ENCODE measurements at places on chromosomes 3 and 15.
A peak's percentile ranks its signal among the peaks of the same experiment; 100 is the strongest.

DNA sequence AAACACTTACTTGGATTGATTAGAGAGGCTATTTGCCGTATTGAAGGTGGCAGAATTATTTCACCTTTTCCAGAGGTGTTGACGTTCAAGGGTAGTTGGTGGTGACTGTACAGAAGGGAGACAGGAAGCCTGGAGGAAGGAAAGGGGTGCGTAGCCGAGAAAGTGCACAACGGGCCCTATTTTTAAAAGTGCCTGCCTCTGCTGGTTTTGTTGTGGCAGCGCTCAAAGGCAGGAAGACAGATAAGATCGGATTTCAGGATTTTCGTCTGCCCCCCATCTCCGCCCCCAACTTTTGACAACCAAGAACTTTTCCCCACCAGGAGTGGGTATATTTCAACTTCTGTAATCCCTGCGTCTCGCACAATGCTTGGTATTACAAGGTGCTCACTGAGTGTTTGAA, 38.5 kb downstream of the SMAD3 start:
- no peak for DNase-seq

DNA sequence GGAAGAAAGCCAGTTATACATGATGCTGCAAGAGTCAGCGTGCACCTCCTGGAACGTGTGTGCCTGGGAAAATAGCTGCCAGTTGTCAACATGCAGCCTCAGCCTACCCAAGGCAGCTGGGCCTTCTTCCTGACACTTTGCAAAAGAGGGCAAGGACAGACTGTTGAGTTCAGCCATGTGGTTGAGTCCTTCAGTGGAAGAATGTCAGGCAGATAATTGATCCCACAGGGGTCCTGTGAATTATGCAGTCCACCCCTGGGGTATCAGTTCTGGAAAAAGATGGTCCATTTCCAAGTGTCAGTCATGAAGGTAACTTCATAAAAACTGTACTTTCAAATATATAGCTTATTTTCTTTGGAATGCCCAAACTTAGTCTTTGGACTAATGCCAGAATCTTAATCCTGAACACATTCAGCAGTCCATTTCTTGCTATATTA, 79.6 kb downstream of the ARNT2 start:
- no peak for DNase-seq

GRCh38 chr3:18062657-18063025, 320.2 kb upstream of the TBC1D5 start:
- DNase-seq = no peak

- DNase-seq = no peak
Measured at GRCh38 chr3:166425900-166426611, 588.8 kb upstream of the BCHE start.

- no peak for DNase-seq
Measured at GRCh38 chr3:22474706-22475445, 723.9 kb upstream of the ZNF385D start.

DNA sequence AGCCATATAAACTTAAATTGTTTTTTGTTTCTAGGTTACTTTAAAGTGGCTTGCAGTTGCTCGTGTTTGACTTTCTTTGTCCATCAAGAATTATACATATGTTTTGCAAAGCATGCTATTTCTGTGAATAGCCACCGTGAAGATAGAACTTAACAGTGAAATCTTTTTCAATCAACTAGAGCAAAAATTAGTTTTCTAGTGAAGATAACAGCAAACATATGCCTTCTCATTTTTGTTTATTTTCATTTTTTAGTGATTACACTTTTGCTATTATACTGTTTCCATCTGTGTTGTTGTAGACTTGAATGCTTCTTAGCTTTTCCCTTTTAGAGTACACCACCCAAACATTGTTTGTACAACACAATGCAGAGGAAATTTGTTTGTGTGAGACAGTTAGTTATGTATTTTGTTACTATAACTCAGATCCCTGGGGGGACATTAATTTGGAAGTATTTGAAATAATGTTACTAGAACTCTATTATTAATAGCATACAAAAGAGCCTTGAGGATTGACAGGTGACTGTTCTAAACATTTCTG, 62.8 kb downstream of the CRYBG3 start:
- no peak for DNase-seq

DNA sequence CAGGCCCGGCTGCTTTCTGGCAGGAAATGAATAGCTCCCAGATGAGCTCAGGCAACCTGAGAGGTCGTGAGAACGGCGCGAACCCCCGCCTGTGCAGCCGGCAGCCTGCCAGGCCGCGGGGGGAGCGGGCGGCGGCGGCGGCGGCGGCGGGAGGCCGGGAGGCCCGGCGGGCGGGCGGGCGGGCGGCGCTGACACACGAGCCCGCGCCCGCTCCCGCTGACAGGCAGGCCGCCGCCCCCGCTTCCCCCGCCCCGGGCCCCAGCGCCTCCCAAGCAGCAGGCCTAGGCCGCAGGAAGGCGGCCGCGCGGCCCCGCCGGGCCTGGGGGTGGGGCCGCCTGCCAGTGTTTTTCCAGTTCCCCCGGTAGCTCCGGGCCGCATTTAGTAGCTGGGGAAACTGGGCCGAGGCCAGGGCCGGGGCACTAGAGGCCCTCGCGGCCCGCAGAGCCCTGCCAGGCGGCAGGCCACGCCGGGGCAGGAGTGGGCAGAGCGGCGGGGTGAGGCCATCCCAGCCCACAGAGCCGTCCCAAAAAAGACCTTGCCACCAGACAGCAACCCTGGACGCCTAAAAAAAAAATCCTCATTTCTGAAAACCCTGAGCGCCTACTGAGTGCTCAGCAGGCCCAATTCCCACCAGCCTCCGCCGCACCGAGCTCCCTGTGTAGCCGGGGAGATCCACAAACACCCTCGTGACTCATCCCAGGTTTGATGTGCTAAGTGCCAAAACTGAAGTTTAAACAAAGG, 5.6 kb downstream of the HES1 start:
- peak; percentile 33 for DNase-seq

DNA sequence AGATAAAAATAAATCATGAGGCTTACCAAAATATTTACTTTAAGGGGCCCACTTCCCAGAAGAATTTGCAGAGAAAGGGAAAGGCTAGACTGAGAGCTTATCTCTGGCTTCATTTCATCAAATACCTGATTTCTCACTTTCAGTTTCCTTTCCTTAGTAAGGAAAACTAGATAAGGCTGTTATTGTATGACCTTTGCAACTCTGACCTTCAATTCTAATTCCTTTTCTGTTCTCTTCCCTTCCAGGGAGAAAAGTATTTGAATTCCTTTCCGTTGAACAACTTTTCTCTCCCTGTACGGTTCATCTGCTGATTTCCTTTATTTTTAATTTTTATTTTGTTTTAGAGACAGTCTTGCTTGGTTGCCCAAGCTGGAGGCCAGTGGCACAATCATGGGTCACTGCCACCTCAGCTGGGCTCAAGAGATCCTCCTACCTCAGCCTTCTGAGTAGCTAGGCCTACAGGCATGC, 7.1 kb upstream of the PXK start:
- DNase-seq = no peak

- no peak for DNase-seq
Measured at GRCh38 chr15:62853841-62854225, 188.7 kb upstream of the TPM1 start.

DNA sequence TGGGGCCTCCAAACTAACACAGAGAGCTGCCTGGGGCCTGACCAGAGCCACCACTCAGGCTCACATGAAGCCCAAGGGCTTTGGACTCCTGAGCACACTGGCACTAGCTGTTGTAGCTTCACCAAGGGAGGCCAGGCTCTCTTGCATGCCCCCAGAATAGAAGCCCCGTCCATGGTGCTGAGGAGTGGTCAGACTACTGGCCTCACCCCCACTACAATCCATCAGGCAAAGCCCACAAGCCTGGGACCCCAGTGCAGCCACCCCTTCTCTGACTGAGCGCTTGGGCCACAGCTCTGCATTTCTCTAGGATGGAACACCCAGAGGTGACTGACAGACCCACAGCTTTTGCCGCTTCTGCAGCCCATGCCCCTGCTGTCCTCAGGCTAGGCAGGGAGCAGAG, 180.8 kb downstream of the PYDC2 start:
- no peak for DNase-seq

GRCh38 chr15:83127547-83128150, 20.2 kb downstream of the TM6SF1 start:
- DNase-seq = no peak

DNA sequence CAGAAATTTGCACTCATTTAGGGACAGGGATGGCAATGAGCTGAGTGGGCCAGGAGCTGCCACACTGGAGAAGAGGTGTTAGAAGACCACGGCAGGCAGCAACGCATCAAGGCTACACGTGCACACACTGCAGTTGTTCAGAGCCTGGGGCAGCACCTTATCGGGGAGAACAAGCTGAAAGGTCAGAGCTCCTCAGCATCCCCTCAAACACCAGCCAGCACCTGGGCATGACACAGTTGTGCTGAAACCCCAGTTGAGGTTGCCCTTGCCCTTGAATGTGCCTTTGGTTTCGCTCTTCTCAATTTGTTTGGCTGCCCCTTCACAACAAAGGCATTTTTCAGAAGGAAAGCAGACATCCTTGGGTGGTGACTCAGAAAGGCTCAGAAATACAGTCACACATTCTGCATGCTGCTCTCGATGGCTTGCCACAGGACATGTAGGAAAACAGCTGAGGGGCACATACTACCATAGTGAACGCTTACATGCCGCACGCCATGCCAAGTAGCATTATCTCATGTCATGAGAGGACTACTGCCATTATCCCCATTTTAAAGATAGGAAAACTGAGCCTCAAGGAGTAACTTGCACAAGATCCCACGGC, 57.6 kb downstream of the ST8SIA2 start:
- no peak for DNase-seq

GRCh38 chr3:162391301-162391700, 894.7 kb downstream of the OTOL1 start:
- DNase-seq = no peak

DNA sequence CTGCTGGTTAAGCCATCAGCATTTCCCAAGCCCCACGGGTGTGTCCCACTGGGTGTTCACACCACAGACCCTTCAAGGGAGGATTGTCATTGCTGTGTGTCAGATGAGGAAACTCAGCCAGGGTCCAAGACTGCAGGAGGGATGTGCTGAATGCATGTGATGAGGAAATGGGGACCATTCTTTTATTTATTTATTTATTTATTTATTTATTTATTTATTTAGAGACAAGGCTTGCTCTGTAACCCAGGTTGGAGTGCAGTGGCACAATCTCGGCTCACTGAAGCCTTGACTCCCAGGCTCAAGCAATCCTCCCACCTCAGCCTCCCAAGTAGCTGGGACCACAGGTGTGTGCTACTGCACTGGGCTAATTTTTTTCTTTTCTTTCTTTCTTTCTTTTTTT, 20.8 kb downstream of the PIF1 start:
- no peak for DNase-seq

DNA sequence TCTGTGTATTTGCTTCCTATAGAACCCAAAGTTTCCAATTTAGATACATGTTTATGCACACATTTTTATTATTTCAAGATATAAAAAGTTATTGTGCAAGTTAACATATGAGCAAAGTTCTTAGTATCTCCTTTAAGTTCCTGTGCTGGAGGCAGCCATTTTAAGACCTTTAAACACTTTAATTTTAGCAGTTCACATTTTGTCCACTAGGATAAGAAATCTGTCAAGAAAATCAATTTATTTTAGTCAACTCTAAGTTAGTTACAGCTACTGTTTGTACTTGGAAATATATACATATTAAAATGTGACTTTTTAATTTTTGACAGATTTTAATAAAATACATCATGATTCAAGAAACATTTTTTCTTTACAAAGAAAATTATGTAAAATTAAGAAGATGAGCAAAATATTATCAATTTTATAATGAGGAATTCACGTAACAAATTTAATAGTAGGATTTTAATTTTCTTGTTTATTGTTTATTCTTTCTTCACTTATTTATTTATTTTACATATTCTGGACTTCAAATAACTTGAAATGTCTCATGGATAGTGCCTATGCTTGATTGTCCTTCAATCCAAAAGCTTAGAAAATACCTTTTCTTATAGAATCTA, 402.6 kb upstream of the GBE1 start:
- DNase-seq = no peak

DNA sequence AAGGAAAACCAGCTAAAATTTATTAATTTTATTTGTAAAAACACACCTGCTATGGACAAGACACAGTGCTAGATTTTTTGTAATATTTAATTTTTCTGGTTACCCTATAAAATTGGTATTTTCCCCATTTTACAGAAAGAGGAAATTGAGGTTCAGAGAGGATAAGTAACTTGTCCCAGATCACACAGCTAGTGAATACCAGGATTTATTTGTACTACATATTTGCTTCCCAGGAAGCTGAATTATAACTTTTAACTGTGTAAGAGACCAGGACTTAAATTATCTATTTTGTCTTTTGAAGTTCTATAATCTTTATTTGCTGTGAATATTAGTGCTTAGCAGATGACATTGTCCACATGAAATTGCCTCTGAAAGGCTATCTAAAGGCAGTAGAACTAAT, 49.7 kb downstream of the MAP2K5 start:
- DNase-seq = no peak

DNA sequence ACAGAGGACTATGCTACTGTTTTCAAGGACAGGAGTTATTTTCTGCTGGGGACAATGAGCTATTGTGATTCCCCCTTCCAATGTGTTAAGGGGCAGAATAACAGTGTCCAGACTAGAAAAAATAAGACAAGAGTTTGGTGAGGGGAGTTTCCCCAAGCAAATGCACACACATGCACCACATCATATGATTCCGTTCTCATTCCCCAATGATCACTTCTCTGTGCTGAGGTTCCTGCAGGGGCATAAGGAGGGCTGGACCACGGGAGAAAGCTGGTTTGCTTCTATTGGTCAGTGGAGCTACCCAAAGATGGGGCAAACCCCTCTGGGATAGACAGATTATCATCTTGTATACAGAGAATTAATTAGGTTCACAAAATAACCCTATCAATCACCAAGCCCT, 80.6 kb downstream of the RBPMS2 start:
- DNase-seq = no peak

DNA sequence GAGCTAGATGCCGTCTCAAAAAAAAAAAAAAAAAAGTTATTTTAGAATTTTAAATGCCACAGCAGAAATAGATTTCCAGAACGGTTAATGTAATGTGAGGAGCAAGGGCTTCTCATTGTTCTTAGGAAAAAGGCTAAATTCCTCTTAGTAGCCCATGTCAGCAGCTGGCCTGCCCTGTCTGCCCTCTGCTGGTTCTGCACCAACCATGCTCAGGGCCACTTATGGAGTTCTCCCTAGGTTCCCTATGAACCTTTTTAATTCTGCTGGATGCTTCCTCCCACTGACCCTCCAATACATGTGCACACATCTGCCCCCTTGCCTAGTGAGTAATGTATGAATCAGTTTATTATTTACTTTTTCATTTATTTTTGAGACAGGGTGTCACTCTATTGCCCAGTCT, 32.2 kb upstream of the DPPA4 start:
- DNase-seq = no peak

- DNase-seq = no peak
Measured at GRCh38 chr3:197259096-197259495, 39.3 kb downstream of the DLG1 start.

GRCh38 chr3:112472691-112473090, 26.6 kb downstream of the BTLA start:
- no peak for DNase-seq

- DNase-seq = no peak
Measured at GRCh38 chr15:45648521-45649200, 13.8 kb downstream of the SQOR start.

GRCh38 chr3:119965692-119966091, 128.6 kb downstream of the GSK3B start:
- no peak for DNase-seq
